Transverse colon (tissue), 4 donors: ENCODE measurements at places on chromosomes 7 and 10. TPM values are rescaled to one million over a fixed set of nuclear protein-coding genes. Genes with fewer than 3 reads are reported as not detected.

- no peaks in the 10 kb centered on the region for H3K27me3 ChIP-seq
- H3K4me1 ChIP-seq = peaks cover 44% of the 10 kb centered on the region
- H3K4me3 ChIP-seq = no peak overlapping the region
Observed at GRCh38 chr7:43642897-43643630, 60.2 kb downstream of the STK17A start.

DNA sequence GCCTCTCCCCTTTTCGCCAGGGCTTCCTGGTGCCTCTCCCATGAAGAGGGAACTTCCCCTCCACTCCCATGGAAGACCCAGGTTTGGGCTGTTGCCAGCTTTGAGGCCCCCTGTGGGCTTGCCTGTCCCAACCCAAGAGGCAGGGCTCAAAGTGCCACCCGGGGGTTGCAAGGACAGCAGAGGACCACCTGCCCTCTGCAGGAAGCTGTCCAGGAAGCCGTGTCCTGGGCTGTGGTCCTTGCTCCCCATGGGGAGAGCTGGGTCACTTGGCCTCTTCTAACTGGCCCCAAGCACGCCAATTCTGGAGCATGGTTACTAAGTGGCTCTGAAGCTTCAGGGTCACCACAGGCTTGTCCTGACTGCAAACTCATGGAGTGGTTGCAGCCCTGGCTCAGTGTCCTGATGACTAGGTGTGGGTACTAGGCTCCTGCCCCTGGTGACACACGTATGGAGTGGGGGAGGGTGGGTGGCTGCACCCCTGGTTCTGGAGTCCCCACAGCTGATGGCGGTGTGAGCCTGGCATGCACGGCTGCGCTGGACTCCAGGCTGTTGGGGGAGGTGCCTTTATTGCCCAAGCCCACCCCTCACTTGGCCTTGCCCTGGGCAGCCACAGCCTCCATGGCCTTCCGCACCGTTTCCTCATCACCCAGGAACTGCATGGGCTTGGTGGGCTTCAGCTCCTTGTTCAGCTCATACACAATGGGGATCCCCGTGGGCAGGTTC is 3.0 kb downstream of the PGAM2 start:
- DNase-seq = peak; percentile 6
- peaks cover 20% of the 10 kb centered on the region for H3K4me1 ChIP-seq
- H3K36me3 ChIP-seq = no peaks in the 10 kb centered on the region
- no peak overlapping the region for H3K4me3 ChIP-seq

DNA sequence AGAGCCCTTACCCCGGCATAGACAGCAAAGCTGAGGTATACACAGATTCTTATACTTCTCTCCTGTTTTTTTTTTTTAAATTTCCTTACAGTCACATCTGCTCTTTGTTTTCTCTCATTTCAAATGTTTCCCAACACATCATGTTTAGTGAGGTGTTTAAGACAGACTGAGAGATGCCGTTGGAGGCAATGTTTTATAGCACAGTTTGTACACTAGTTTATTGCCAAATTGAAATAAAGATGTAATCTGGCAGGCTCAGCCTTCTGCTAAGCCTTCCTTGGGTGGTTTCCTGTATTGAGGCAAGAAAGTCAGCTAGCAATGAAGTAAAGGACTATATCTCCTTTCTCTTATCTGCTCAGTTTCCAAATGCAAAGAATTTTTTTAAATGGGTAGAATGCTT is 393.4 kb downstream of the SORCS1 start:
- H3K36me3 ChIP-seq = no peaks in the 10 kb centered on the region
- no peaks in the 10 kb centered on the region for H3K27me3 ChIP-seq
- no peaks in the 10 kb centered on the region for H3K4me1 ChIP-seq
- no peak overlapping the region for H3K4me3 ChIP-seq

- H3K4me1 ChIP-seq = no peaks in the 10 kb centered on the region
- DNase-seq = no peak
- H3K36me3 ChIP-seq = no peaks in the 10 kb centered on the region
Observed at GRCh38 chr7:70354409-70355169, 756.3 kb downstream of the AUTS2 start.

MYH16 gene
- total RNA-seq = not detected
